ENCODE measurements at places on chromosomes 12 and 14. TPM values are rescaled to one million over a fixed set of nuclear protein-coding genes. Genes with fewer than 3 reads are reported as not detected.

GRCh38 chr14:103362780-103363179 lies 22.4 kb upstream of the MARK3 start:
- no peak for DNase-seq

DNA sequence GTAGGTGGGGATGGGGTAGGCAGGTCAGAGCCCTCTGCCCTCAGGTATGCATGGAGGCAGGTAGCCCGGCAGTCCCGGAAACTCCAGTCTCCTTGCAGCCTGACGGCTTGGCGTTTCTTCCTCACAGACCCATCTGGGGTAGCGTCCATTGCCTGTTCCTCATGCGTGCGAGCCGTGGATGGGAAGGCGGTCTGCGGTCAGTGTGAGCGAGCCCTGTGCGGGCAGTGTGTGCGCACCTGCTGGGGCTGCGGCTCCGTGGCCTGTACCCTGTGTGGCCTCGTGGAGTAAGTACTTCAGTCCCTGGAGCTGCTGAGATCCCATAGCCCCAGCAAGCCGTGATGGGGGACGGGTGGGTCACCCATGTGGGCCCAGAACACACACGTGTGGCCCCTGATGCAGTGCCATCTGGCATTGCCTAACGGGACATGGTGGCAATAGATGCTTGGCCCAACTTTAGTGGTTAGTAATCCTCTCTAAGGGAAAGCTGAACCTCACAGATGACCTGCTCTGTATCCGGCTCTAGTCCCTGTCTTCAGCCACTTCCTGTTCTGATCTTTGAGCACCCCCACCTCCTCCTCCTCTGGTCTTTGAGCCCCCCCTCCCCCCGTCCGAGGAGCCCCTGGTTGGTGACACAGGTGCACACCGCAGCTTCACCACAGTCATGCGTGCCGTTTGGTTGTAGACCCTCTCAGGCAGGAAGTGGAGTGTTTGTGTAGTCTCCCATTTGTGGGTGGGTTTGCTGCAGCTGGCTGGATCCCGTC lies 3.7 kb downstream of the SIVA1 start:
- DNase-seq, result peak; percentile 38

GRCh38 chr12:29730481-29730880 lies 53.3 kb downstream of the TMTC1 start:
- DNase-seq, result no peak

DNA sequence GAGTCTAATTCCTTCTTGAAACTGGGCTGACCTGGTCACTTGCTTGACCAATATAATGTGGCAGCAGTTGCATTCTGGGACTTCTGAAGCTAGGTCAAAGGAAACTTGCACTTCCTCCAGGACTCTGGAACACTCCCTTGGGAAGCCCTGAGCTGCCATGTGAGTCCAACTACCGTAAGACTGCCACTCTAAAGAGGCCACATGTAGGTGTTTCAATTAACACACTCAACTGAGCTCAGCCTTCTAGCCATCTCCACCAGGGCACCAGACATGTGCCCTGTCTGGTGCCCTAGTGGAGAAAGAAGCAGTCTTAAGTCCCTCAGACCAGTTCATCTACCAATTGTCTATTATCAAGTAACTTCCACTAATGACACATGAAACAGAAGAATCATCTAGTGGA lies 6.1 kb upstream of the TEP1 start:
- DNase-seq, result no peak

DNA sequence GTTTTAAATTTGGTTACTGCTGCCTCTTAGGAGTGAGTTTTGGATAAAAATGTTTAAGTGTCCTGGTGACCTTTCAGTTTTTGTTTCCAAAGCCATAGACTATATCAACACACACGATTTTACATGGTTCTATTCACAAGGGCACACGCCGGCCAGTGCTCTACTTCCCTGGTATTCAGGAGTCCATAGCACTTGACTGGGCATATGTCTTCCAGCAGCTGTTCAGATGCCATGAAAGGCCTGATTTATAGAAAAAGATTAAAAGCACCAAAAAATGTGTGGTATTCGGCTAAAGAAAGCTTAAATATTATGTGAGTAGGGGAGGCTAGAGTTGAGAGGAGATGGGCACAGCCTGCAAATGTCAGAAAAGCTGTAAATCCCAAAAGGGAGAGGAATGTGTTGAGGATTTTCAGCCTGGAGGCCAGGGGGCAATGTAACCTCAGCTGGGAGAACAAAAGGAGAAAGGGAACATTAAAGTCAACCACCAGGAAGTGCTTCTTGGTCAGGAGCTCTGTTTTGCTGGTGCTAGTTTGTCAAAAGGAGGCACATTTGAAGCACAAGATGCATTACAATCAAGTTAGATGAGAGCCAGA lies 478.4 kb downstream of the RAD51B start:
- DNase-seq, result no peak

- no peak for DNase-seq
Observed at GRCh38 chr12:87820524-87821202, 208.5 kb downstream of the C12orf50 start.

GRCh38 chr14:61034416-61035120 lies 53.5 kb downstream of the SLC38A6 start:
- DNase-seq, result no peak

DNA sequence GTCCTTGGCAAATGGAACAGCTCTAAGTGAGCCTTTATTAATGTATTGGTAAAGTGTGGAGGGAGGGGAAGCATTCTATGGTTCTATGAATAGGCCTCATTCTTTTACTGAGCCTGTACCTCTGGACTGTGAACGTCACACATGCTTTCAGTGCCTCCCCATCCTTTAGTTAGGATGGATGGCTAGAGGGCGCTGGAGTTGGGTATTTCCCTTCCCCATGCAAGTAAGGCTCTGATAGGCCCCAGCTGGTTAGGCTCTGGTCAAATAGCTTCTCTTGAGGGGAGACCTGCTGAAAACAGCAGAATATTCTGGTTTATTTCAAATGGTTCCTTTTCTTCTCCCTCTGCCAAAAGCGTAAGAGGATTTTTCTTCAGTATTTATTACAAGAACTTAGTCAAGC lies 860.9 kb upstream of the MDGA2 start:
- no peak for DNase-seq

The ART4 gene
- total RNA-seq, result not detected

The CYP27B1 gene
- total RNA-seq, result 1.9 TPM

The KRT6C gene
- total RNA-seq, result not detected

The FOXA1 gene
- total RNA-seq, result not detected

The DPF3 gene
- total RNA-seq, result 6.6 TPM
